Tibial nerve (tissue), 4 donors: ENCODE measurements at places on chromosomes 13 and 19. TPM values are rescaled to one million over a fixed set of nuclear protein-coding genes. Genes with fewer than 3 reads are reported as not detected.

Gene CD70
- not detected for total RNA-seq

Gene RFPL4AL1
- total RNA-seq, result not detected

DNA sequence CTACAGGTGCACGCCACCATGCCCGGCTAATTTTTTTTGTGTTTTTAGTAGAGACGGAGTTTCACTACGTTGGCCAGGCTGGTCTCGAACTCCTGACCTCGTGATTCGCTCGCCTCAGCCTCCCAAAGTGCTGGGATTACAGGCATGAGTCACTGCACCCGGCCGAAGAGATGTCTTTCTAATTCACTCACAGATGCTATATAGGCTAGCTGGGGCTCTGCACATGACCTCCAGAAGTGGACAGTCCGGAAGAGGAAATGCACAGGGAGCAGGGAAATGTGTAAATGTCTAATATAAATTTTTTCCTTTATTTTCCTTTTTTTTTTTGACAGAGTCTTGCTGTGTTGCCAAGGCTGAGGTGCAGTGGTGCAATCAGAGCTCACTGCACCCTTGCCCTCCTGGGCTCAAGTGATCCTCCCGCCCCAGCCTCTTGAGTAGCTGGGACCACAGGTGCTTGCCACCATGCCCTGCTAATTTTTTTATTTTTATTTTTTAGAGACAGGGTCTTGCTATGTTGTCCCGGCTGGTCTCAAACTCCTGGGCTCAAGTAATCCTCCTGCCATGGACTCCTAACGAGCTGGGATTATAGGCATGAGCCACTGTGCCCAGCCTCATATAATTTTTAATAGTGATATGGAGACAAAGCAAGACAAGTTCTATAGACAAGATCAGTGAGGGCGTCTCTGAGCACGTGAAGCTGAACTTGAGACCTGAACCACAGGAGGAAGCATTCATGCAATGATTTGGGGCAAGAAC, 8.4 kb downstream of the GIPC1 start:
- DNase-seq, result no peak

GRCh38 chr13:97512732-97513131, 78.8 kb downstream of the RAP2A start:
- DNase-seq, result no peak

GRCh38 chr13:74067818-74068217, 66.4 kb downstream of the KLF12 start:
- DNase-seq, result no peak

- no peak for DNase-seq
These were observed 13.8 kb upstream of the PTPRS start for GRCh38 chr19:5354403-5354802.

GRCh38 chr19:35883882-35884281, 15.5 kb downstream of the APLP1 start:
- no peak for DNase-seq

DNA sequence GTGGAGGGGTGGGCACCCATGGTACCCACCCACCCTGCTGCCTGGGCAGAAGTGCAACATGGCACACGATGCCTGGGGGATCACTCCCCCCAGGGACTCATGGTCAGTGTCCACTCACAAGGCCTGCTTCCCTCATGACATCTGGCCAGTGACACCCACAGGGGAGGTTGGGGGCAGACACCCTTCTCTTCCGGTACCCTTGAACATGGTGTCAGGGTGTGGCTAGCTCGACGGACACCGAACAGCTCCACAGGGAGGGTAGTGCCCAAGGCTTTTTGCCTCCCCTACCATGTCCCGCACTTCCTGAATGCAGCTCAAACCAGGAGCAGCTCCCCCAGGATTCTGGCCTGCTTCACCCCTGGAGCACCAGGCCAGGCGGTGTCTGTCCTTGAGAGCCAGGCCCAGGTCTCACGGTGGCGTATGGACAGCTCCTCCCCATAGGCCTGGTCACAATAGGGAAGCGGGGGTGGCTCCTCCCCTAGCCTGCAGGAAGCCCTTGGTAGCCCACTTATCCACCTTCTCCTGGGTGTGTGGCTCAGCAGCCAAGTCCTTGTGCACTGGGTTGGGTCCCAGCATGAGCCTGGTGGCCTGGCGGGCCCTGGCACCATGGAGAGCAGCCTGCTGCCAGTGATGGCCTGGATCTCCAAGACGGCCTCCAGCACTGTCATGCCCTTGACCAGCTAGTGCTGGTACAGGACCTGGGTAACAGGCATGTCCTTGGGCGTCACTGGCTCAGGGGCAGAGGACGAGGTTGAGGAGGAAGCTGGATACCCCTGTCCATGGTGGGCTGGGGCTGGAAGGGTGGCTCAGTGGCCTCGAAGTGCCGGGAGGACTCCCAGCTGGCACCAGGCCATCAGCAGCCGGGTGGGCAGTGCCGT, 7.8 kb downstream of the ACP4 start:
- no peak for DNase-seq

DNA sequence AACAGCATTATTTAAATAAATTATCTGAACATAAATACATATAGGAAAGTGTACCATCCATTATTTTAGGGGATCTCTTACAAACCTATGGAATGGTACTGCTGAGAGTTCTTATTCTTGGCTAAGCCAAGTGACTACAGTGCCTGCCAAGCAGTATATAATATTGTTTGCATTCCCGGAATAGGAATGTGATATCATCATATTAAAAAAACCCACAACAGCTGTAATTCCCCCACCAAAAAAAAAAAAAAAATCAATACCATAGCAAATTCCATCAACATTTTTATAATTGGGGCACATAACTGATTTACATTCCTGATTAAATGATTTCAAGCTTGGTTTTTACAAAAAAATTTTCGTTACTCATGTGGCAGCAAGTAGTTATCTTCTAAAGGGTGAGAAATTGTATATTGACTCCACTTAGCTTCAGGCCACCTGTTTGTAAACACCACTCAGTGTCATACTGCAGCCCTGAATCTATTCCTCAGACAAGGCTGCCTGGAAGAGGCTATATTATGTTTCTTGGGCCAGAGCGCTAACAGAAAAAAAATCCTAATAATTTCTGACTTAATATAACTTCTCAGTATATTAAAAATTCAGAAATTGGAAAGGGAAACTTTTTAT, 278.1 kb downstream of the DNAJC15 start:
- DNase-seq, result no peak

DNA sequence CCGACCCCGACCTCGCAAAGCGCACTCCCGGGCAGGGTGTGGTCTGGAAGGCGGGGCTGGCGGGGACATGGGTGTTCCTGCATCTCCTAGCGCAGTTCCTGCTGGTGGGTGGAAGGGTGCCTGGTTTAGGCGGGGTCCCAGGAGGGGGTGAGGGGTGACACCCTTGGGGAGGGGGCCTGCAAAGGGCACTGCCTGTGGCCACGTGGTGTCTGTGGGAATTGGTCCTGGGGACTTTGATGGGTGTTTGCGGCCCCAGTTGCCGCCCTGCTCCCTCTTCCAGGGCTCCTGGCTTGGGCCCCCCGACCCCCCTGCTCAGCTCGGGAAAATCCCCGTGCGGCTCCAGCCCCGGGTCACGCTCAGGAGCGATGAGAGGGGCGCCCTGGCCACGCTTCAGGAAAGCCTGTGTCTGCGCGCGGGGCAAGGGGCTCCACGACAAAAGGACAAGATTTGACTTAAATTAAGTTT, 19.1 kb downstream of the WTIP start:
- DNase-seq, result no peak

- DNase-seq, result peak; percentile 100
These were observed at the start of gene MYADM for GRCh38 chr19:53867225-53868090. Gene MYADM (plus strand): TSS chr19:53867883. CDS start chr19:53873530, 5,647 bp downstream.

DNA sequence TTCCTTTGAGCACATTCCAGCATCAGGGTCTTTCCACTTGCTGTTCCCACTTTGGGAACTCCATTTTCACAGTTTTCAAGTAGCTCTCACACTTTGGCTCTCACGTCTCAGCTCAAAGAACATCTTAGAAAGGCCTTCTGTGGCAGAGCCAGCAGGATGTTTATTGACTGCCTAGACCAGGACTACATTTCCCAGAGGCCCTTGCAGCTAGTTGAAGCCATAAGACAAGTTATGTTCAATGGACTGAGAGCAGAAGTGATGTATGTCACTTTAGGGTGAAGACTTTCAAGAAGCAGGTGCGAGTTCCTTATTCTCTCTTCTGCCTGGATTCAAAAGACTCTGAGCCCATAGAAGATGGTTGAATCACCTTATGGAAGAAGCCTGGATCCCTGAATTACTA, 4.3 kb upstream of the HAUS5 start:
- DNase-seq, result no peak

GRCh38 chr13:40764587-40765403, 6.2 kb downstream of the MRPS31 start:
- no peak for DNase-seq
